COR-L47 (cell line): ENCODE measurements at places on chromosomes 16 and 17.

DNA sequence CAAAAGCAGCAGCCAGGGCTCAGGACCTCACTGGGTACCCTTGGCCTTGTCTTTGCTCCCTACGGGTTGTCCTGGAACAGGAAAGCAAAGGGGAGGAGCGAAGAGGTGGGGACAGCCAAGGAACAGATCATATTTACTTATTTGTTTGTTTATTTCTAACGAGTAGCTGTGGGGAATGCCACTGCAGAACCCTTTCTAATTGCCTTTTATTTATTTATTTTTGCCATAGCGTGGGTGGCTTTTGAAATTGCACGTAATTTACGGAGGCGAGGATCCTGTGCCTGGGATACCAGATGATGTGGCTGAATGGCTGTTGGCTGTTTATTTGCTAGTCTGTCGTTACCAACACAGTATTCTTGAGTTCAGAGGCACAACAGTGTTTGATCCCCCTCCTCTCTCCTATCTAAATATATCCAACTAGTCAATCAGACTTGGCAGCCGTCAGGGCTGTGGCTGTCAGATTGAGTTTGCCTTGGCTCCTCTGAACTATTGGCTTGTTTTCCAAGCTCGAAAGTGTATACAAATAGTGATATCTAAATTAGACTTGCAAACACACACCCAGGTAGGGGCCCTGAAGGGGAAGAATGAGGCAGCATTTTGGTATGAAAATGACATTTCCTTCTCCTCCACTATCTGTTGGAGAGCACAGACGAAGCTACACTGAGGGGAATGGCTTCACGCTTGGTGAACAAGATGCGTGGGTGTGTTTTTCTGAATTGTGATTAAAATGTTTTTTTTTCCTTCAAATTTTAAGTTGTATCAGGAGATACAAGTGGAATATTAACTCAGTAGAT lies 110.4 kb downstream of the MSI2 start:
- DNase-seq = no peak

DNA sequence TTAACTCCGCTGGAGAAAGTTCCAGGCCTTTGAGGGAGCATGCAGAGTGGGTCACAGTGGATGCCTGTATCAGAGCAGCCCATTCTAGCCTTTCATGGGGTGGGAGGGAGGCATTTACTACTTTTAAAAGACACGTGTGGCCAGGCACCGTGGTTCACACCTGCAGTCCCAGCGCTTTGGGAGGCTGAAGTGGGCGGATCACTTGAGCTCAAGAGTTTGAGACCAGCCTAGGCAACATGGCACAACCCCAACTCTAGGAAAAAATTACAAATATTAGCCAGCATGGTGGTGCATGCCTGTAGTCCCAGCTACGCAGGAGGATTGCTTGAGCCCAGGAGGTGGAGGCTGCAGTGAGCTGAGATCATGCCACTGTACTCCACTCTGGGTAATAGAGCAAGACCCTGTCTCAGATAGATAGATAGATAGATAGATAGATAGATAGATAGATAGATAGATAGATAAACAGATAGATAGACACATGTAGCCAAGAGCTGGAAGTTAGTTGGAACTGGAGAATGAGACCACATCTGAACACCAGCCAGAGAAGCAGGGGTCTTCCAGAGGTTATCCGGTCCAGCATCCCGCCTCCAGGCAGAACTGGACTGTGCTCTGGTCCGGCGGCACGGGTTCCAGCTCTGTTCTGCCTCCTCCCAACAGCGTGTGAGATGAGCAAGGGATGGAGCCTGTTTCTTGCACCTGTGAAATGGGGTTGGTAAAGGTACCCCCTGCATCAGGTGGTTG lies 3.6 kb downstream of the ADCY7 start:
- DNase-seq = no peak

DNA sequence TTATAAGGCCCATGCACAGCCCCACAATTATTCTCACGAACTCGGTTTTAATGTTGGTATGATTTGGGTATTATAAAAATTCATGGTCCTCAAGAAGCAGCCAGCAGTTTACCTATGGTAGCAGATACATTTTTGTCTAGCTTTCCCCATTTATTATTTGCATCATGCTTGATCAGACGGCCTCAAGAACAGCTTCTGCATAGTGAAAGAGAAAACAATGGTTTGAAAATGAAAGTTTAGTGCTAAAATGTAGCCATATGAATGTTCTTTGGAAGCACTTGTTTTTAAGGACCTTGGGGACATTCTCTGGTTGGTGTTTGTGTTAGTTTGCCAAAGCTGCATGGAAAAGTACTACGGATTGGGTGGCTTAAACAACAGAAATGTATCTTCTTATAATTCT lies 72.4 kb upstream of the CPHXL start:
- no peak for DNase-seq

- peak; percentile 17 for DNase-seq
Measured at GRCh38 chr17:66474258-66474657, 171.8 kb downstream of the PRKCA start.

DNA sequence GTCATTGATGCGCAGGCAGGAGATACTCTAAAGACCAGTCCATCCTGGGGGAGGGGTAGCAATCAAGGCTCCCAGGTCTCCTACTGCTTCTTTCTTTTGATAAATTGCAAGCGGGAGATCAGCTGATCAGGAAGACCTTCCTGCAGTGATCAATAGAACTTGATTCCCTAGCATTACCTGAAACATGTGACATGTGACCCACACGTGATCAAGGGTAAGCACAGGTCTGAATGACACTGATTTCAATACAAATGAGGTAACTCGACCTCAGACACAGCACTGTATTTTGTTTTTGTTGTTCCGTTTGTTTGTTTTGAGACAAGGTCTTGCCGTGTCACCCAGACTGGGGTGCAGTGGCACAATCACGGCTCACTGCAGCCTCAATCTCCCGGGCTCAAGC lies 39.6 kb upstream of the MLYCD start:
- no peak for DNase-seq

GRCh38 chr16:29712809-29713208 lies 33.0 kb downstream of the C16orf54 start:
- DNase-seq = no peak

GRCh38 chr16:89633064-89633631 lies 19.7 kb downstream of the DPEP1 start:
- DNase-seq = no peak
